ENCODE measurements at places on chromosomes 2 and 18.

DNA sequence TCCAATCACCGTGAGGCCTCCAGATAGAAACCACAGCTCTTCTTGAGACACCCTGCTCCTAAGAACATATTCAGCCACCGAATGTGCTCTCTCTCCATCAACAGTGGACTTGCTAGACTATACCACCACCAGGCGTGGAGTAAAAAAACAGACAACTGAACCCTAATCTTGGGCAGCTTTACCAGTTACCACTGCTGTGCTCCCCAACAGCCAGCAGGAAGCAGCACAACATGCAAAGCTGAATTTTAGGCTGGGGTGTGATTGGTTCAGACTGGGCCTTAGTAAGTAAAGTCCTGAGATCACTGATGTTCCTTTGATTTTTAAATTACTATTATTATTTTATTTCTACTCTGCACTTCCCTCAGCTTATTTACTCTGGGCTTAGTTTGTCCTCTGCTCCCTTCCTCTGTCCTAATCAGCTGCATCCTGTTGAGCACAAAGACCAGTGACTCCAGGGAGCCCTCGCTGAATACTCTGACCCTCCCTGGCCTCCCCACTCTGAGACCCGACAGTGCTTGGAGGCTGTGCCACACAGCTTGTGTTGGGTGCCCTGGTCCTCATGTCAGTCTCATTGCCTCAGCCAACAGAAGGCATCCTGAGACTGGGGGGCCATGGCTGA, 21.9 kb downstream of the MRPL35 start:
- DNase-seq = peak; percentile 45

DNA sequence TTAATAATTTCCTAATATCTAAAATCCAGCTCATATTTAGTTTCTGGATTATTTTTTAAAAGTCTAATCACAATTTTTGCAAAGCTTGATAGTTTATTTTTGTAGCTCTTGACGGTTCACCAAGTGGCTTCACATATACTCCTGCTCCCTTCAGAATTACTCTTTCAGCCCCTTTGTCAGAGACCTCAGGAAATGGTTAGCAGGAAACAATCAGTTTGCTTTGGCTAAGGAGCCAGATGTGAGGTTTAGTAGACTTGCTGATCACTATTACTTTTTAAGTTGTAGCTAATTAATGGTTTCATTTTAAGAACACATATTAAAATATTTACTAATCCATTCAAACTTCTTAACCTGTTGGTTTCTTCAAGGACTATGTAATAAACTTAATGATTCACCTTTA, 2.3 kb downstream of the RBBP8 start:
- DNase-seq = no peak

- DNase-seq = peak; percentile 73
These were observed 42.5 kb downstream of the SDC1 start for GRCh38 chr2:20182241-20182931.

DNA sequence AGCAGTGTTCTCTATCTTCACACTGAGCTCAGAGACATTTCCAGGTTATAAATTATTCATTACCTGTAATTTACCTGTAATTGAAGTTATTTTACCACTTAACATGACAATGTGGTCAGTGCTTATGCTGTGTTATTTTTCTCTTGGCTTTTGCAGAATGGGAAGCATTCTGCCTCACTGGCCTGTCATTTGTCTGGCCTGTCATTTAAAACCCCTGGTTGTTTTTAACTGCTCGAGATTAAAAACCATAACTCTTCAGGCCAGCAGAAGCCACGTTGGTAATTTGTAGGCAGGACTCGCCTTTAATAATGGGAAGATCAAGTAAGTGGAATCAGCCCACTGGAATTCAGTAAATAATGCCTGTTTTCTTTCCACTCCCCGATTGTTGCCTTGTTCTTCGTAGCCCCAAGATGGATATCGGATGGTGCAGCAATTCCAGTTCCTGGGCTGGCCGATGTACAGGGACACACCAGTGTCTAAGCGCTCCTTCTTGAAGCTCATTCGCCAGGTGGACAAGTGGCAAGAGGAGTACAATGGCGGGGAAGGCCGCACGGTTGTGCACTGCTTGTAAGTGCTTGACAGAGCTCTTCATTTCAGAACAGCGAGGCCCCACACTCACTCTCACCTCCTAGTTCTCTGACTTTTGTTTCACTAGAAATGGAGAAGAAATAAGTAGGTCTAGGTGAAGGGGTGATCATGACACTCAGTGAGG, 222.4 kb upstream of the RAB12 start:
- DNase-seq = no peak

GRCh38 chr2:120876526-120877280, 141.0 kb downstream of the GLI2 start:
- no peak for DNase-seq
